PC-9 (cell line): ENCODE measurements at places on chromosomes 3 and 15. TPM values are rescaled to one million over a fixed set of nuclear protein-coding genes. Genes with fewer than 3 reads are reported as not detected.

CD47 gene
- 74.8 and 76.9 TPM in 2 replicates for total RNA-seq

- H3K4me3 ChIP-seq, result no peak overlapping the region
- H3K4me1 ChIP-seq, result peaks cover 10% of the 10 kb centered on the region
- DNase-seq, result no peak
Observed at GRCh38 chr3:32413845-32414521, 22.3 kb downstream of the CMTM7 start.

- no peak overlapping the region for H3K27ac ChIP-seq
- H3K36me3 ChIP-seq, result no peaks in the 10 kb centered on the region
- DNase-seq, result no peak
- no peak overlapping the region for H3K4me3 ChIP-seq
- no peaks in the 10 kb centered on the region for H3K27me3 ChIP-seq
- H3K4me1 ChIP-seq, result peaks cover 22% of the 10 kb centered on the region
Observed at GRCh38 chr15:96046620-96047240, 283.8 kb upstream of the NR2F2 start.

- no peaks in the 10 kb centered on the region for H3K27me3 ChIP-seq
- DNase-seq, result no peak
- H3K27ac ChIP-seq, result no peak overlapping the region
- H3K36me3 ChIP-seq, result no peaks in the 10 kb centered on the region
- H3K4me3 ChIP-seq, result no peak overlapping the region
Observed at GRCh38 chr3:161423911-161424522, 52.7 kb upstream of the SPTSSB start.

GRCh38 chr3:113741620-113742019 is 4.4 kb downstream of the NAA50 start:
- DNase-seq, result no peak
- no peak overlapping the region for H3K4me3 ChIP-seq
- H3K27ac ChIP-seq, result peak overlapping the region; percentile 35

IQCF2 gene
- not detected in 2 replicates for total RNA-seq

SPG11 gene
- 63.2 and 64.2 TPM in 2 replicates for total RNA-seq

GRCh38 chr3:127235706-127236105 is 42.8 kb downstream of the PRR23E start:
- H3K4me1 ChIP-seq, result no peaks in the 10 kb centered on the region
- H3K27me3 ChIP-seq, result 0 out of 2 replicates have a peak, but pooled peaks cover 3% of the 10 kb centered on the region
- H3K36me3 ChIP-seq, result no peaks in the 10 kb centered on the region
- no peak overlapping the region for H3K4me3 ChIP-seq
- no peak for DNase-seq
